Panc1 (cell line): ENCODE measurements at places on chromosomes 6 and 20.

GRCh38 chr6:2616811-2617210 is 133.9 kb downstream of the MYLK4 start:
- DNase-seq: no peak

- DNase-seq: no peak
Observed at GRCh38 chr6:33904050-33904746, 100.4 kb upstream of the MLN start.

DNA sequence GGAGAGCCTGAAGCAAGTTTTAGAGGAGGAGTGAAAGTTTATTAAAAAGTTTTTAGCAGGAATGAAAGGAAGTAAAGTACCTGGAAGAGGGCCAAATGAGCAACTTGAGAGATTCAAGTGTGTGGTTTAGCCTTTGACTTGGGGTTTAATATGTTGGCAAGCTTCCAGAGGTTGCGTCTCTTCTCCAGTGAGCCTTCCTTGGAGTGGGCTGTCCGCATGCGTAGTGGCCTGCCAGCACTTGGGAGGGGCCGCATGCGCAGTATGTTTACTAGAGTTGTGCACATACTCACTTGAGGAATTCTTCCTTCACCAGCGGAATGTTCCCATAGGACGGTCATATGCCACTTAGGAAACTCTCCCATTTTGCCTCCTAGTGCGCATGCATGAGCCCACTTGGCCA is 235.2 kb downstream of the ALDH8A1 start:
- DNase-seq: no peak

GRCh38 chr20:39142407-39143096 is 180.4 kb downstream of the DHX35 start:
- DNase-seq: no peak

- DNase-seq: no peak
Observed at GRCh38 chr6:121434037-121434770, 1.2 kb upstream of the GJA1 start.

DNA sequence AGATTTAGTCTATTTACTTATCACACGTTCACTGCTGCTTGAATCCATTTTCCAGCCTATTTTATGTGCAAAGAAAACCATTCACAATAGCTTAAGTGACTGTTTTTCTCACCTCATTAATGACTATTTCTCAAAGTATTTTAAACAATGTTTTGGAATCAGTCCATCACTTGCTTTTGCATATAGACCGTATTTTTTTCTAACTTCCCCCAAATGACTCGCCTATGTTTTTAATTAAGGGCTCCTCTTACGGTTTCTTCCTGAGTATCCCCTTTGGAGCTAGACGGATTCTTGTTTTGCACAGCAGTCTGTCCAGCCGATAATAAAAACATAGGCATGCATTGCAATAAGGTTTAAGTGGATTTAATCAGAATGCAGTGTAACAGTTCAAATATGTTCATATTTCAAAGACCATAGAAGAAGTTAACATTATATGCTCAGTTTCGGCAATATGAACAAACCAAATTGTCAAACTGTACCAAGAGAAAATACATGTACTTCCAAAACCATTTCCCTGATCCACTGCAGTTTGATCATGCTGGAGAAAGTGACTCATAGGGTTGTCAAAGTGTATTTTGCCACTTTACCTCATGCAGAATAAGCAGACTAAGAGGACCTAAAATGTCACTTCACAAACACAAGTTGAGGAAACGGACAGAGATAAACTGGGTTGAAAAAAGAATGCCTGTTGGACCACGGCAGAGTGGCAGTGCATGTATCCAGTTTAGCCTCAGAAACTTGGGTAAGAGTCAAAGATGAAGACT is 66.4 kb downstream of the HMGN3 start:
- DNase-seq: peak; percentile 1
